Astrocyte of the spinal cord (primary cell): ENCODE measurements at places on chromosomes 5 and 9.

- DNase-seq = peak; percentile 82
Observed at GRCh38 chr9:88458716-88459465, 70.6 kb downstream of the SPIN1 start.

- DNase-seq = no peak
Observed at GRCh38 chr5:79109527-79110492, 1.8 kb upstream of the BHMT start.

DNA sequence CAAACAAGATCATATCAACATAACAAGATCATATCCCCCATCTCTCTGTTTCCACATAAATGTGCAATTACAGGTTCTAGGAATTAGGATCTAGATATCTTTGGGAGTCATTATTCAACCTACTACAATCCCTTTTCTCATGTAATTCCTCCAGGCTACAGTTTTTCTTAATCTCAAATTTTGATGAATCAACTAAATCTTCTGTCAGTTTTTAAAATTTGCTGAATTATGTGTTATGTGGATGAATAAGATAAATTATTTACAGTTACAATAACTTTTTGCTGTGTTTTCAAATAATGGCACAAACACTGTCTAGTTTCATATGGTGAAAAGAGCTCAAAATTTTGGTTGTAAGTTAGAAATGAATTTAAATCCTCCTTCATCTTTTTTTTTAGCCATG, 405.8 kb downstream of the FAM170A start:
- DNase-seq = no peak

- no peak for DNase-seq
Observed at GRCh38 chr9:77935974-77936373, 95.6 kb downstream of the GNAQ start.

DNA sequence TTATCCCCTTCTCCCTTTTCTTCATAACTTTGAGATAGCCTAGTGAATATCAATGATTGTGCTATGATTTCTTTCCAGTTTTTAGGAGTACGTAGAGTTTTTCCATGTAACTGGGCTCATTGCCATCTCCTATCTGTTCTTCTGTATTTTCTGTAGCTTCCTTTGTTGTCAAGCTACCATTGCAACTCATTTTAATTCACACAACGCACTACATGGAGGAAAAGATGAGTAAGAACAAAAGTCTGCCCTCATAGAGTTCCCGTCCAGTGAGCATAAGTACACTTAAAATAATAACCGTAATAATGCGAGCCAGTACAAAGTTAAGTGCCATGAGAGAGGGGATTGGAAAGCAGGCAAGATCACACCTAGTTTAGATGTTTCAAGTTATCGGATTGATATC, 177.7 kb downstream of the PAM start:
- no peak for DNase-seq

DNA sequence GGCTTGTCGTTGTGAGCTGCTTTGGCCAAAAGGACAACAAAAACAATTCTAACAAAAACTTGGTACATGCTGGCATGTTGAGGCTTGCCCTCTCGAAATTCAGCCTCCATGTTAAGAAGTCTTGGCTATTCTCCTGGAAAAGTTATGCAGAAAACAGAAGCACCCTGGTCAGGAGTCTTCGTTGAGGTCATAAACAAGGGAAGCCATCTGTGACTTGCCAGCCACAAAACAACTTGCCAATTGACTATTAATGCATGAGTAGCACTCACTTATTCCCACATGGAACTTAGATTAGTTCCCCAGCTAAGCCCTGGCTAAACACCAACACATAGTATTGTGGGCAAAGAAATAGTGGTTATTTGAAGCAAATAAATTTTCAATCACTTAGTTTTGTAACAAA, 521.0 kb upstream of the CHD1 start:
- DNase-seq = peak; percentile 76

- peak; percentile 2 for DNase-seq
Observed at GRCh38 chr5:155532621-155533311, 519.2 kb downstream of the KIF4B start.

- DNase-seq = no peak
Observed at GRCh38 chr5:95931079-95931833, 30.4 kb downstream of the ELL2 start.

DNA sequence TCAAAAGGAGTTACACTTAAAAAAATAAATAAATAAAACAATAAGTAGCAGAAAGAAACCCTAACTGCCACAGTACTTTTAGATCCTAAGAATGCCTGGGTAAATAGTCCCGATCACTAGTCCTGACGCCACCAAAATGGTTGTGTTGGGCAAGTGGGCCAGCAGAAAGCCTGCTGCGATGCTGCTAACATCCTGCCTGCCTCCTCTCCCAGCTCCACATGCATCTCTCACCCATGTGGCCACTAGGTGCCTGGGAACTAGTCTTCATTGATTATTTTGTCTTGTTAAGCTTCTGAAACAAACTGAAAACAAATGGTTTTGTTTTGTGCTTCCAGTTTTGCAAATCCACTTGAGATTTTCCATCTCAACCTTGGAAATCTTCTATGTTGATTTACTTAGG, 54.4 kb upstream of the TRAF1 start:
- no peak for DNase-seq

DNA sequence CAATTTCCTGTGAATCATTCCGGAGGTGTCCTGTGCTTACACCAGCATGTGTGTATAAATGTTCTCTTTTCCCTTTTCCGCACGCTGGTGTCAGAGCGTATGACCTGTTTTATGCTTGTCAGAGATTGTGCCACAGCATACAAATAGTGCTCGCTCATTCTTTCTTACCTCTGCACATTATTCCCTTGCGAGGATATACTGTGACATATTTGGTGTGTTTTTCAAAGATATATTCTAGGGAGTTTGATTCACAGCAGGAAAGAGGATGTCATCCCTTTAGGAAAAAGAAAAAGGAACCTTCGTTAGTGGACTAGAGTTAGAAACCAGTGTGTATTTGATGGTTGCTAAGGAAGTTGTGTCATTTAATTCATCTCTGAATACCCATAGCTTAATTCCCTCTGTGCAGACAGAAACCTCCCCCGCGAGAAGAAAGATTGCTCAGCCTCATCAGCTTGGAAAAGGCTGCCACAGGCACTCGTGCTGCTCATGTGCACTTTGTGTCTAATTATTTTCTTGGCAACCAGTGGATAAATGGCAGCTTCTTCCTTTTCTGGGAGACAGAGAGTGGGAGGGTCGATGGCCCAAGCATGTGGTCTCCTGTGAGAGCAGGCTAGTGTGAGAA, 14.7 kb upstream of the CCIN start:
- DNase-seq = peak; percentile 79

DNA sequence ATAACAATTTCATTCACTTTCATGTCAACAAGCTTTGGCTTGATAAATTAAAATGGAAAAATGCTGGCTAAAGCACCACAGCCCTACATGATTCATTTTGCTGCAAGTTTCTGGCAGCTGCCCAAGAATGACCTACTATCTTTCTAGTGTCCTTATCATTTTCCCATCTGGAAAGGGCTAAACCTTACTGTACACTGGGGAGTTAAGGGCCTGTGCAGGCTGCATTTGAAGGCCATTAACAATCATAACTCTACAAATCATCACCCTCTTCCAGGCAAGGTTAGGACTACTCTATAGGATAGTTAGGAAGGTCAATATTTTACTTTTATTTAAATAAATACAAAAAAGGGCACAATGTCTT, 579.7 kb upstream of the ZNF608 start:
- peak; percentile 72 for DNase-seq

- DNase-seq = no peak
Observed at GRCh38 chr9:20178197-20178596, 389.4 kb upstream of the SLC24A2 start.

- peak; percentile 18 for DNase-seq
Observed at GRCh38 chr5:95284572-95285408, at the start of gene MCTP1. Gene MCTP1 (minus strand): TSS chr5:95285094.

DNA sequence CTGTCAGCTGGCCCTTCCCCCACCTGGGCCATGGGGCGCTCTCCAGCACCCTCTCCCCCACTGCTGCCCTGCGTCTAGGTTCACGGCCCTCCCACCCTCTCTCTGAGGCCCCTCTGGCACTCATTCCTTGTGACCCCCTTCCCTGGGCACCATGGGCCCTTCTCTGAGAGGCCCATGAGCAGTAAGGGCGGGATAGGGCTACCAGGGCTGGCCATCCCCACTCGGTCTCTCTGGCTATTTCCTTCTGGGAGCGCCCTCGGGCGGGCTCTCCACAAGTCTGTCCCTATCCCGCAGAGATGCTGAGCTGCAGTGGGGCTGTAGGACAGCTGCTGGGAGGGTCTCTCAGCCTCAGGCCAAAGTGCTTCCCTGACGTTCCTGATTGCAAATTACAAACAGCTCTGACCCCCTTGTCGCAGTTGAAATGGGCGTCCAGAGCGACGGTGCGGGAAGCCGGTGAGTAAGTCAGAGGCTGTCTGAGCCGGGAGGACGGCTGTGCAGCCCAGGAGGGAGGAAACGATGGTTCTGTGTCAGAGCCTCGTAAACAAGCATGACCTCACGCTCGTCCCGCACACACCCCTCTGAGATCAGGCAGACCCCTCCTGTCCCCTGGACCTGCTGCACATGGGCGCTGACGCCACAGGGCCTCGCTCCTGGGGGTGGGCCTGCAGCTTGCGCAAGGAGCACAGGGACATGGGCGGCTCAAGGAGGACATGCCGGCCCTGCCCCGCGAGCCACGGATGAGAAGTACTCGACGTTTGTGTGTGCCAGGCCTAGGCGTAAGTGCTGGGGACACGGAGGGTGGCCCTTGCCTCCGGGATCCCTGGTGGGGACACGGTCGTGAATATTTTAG, 36.3 kb upstream of the GFPT2 start:
- no peak for DNase-seq

DNA sequence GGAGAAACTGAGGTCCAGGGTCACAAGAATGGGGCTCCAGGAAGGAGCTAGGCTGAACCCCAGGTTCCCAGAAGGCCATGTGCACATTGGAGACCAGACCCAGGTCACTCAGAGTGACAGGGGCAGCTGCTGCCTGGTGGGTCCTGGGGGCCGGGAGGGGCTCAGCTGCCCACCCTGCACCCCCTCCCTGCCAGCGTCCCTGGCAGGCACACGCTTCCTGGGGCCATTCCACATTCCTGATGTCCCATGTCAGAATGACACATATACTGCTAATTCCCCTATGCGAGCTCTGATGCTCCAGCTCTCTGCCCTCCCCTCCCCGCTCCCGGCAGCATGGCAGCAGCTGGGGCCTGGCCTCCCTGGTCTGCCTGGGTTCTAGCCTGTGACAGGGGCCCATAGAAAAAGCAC, 14.0 kb downstream of the FGFR4 start:
- DNase-seq = no peak

GRCh38 chr5:14257995-14258403, 114.9 kb downstream of the TRIO start:
- no peak for DNase-seq
